ENCODE measurements at places on chromosomes 4 and X. TPM values are rescaled to one million over a fixed set of nuclear protein-coding genes. Genes with fewer than 3 reads are reported as not detected.

- no peaks in the 10 kb centered on the region for H3K27me3 ChIP-seq
- H3K36me3 ChIP-seq: no peaks in the 10 kb centered on the region
- no peak overlapping the region for H3K27ac ChIP-seq
- H3K4me3 ChIP-seq: no peak overlapping the region
- no peaks in the 10 kb centered on the region for H3K4me1 ChIP-seq
- DNase-seq: no peak
Observed at GRCh38 chrX:30060718-30061117, 154.6 kb upstream of the MAGEB2 start.

- H3K36me3 ChIP-seq: peaks cover 4% of the 10 kb centered on the region
- no peak overlapping the region for H3K27ac ChIP-seq
- no peak overlapping the region for H3K4me3 ChIP-seq
- no peak for DNase-seq
- H3K27me3 ChIP-seq: no peaks in the 10 kb centered on the region
- H3K4me1 ChIP-seq: no peaks in the 10 kb centered on the region
Observed at GRCh38 chrX:134362560-134363089, 97.3 kb upstream of the HPRT1 start.

GRCh38 chr4:86675548-86675947, 81.4 kb downstream of the PTPN13 start:
- no peak overlapping the region for H3K4me3 ChIP-seq
- no peak overlapping the region for H3K27ac ChIP-seq
- peaks cover 11% of the 10 kb centered on the region for H3K4me1 ChIP-seq
- DNase-seq: no peak

GRCh38 chrX:13026877-13027652, 17.4 kb downstream of the FAM9C start:
- H3K4me1 ChIP-seq: peaks cover 63% of the 10 kb centered on the region
- no peaks in the 10 kb centered on the region for H3K27me3 ChIP-seq
- H3K36me3 ChIP-seq: peaks cover 4% of the 10 kb centered on the region
- no peak for DNase-seq

DNA sequence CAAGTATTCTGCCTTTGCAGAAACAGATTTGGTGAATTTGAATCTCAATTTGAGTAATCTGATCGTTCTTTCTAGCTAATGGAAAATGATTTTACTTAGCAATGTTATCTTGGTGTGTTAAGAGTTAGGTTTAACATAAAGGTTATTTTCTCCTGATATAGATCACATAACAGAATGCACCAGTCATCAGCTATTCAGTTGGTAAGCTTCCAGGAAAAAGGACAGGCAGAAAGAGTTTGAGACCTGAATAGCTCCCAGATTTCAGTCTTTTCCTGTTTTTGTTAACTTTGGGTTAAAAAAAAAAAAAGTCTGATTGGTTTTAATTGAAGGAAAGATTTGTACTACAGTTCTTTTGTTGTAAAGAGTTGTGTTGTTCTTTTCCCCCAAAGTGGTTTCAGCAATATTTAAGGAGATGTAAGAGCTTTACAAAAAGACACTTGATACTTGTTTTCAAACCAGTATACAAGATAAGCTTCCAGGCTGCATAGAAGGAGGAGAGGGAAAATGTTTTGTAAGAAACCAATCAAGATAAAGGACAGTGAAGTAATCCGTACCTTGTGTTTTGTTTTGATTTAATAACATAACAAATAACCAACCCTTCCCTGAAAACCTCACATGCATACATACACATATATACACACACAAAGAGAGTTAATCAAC, 15.3 kb downstream of the PLP1 start:
- no peaks in the 10 kb centered on the region for H3K27me3 ChIP-seq
- peak overlapping the region; percentile 22 for H3K4me3 ChIP-seq
- H3K4me1 ChIP-seq: peaks cover 64% of the 10 kb centered on the region
- DNase-seq: no peak
- peaks cover 28% of the 10 kb centered on the region for H3K36me3 ChIP-seq
- H3K27ac ChIP-seq: peak overlapping the region; percentile 81

- H3K27ac ChIP-seq: no peak overlapping the region
- H3K36me3 ChIP-seq: peaks cover 6% of the 10 kb centered on the region
- no peaks in the 10 kb centered on the region for H3K27me3 ChIP-seq
- no peaks in the 10 kb centered on the region for H3K4me1 ChIP-seq
- no peak overlapping the region for H3K4me3 ChIP-seq
Observed at GRCh38 chr4:86256086-86256485, 103.8 kb downstream of the MAPK10 start.

DNA sequence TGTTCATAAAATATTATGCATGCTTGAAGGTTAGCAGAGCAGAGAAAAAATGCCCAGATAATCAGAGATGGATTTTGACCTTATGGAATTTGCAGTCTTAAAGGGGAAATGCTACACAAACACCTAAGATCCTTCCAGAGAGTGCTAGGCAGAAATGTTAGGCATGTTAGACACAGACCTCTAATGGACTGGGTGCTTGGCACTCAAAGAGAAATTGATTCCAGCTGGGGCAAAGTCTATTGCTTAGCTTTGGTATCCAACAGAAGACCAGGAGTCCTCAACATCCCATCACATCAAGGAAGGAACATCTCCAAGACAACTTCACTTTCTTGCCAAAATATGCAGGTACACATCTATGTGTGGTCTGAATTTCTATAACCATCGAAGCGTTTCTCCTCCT, 32.2 kb upstream of the PPARGC1A start:
- no peaks in the 10 kb centered on the region for H3K27me3 ChIP-seq
- peaks cover 13% of the 10 kb centered on the region for H3K4me1 ChIP-seq
- H3K27ac ChIP-seq: no peak overlapping the region

GRCh38 chrX:48468247-48468671, 1.8 kb downstream of the SLC38A5 start:
- no peak for DNase-seq
- H3K27ac ChIP-seq: no peak overlapping the region
- H3K36me3 ChIP-seq: peaks cover 4% of the 10 kb centered on the region
- peaks cover 17% of the 10 kb centered on the region for H3K4me1 ChIP-seq
- H3K27me3 ChIP-seq: peaks cover 33% of the 10 kb centered on the region
- H3K4me3 ChIP-seq: peak overlapping the region; percentile 24

- no peak for DNase-seq
- H3K4me1 ChIP-seq: peaks cover 8% of the 10 kb centered on the region
- H3K4me3 ChIP-seq: no peak overlapping the region
- H3K27me3 ChIP-seq: peaks cover 35% of the 10 kb centered on the region
- H3K36me3 ChIP-seq: no peaks in the 10 kb centered on the region
Observed at GRCh38 chrX:70437011-70437410, 7.6 kb upstream of the DLG3 start.

GRCh38 chr4:48234575-48234974, 35.1 kb downstream of the TEC start:
- no peaks in the 10 kb centered on the region for H3K4me1 ChIP-seq
- DNase-seq: no peak
- no peaks in the 10 kb centered on the region for H3K27me3 ChIP-seq
- no peak overlapping the region for H3K4me3 ChIP-seq
- no peak overlapping the region for H3K27ac ChIP-seq

RCHY1 gene
- 32.6 TPM for total RNA-seq

RTL9 gene
- total RNA-seq: 0.37 TPM

DNA sequence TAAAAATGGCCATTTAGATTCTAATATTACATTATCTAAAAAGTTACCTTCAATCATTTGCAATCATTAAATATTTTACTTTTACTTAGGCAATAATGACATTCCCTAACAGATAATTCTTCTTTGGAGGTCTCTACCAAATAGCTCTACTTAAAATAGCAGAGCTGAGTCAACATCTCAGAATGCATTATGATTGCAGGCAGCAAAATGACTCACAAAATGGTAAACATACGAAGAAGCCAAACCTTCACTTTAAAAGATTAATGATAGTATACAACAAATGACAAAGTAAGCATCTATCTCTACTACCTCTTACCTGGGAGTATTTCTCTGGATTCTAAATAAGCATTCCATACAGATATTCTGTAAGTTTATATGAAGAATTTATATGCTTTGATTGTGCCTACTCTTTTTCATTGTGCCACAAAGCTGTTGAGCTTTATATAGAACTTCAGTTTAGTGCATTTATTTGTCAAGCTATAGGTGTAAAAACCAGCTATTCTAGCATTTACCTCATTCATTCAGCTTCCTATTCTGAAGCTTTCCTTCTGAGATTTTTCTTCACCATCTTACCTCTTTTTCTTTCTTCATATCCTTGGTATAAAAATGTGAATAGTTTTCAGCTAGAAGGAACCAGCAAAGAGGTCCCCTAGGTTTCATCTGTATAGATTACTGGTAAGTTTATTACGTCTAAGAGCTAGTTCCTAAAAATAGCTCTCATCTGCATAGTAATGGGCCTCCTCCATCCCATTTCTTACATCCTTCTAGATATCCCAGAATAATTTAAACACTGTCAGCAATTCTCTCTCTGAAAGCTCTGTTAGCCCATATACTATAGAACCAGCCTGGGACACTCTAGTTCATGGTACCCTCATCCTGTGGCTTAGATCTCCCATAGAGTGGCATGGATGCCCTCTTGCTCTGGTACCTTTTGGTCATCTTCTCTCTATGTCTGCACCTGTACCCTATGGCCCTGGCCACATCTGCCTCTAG, 17.2 kb upstream of the SPCS3 start:
- H3K27ac ChIP-seq: no peak overlapping the region
- H3K4me3 ChIP-seq: no peak overlapping the region
- no peaks in the 10 kb centered on the region for H3K27me3 ChIP-seq
- no peaks in the 10 kb centered on the region for H3K36me3 ChIP-seq

HSFX3 gene
- total RNA-seq: not detected

DNA sequence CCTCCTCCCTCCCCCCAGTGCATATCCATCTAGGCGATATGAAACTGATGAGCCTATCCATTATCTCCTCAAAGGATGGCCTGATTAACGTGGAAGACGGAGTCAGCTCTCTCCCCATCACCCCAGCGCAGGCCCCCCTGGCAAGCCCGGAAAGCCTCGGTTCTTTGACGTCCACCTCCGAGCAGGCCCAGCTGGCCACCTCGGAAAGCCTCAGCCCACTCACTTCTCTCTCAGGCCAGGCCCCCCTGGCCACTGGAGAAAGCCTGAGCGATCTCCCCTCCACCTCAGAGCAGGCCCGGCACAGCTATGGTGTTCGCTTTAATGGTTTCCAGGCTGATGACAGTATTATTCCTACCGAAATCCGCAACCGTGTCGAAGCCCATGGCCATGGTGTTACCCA, 14.8 kb downstream of the GABRQ start:
- no peaks in the 10 kb centered on the region for H3K4me1 ChIP-seq
- no peaks in the 10 kb centered on the region for H3K27me3 ChIP-seq
- peaks cover 2% of the 10 kb centered on the region for H3K36me3 ChIP-seq
- H3K27ac ChIP-seq: no peak overlapping the region
- H3K4me3 ChIP-seq: no peak overlapping the region

GRCh38 chr4:40173470-40173875, 23.4 kb upstream of the RHOH start:
- peaks cover 4% of the 10 kb centered on the region for H3K36me3 ChIP-seq
- no peak overlapping the region for H3K4me3 ChIP-seq
- H3K27ac ChIP-seq: no peak overlapping the region
- no peak for DNase-seq
- H3K27me3 ChIP-seq: no peaks in the 10 kb centered on the region
- H3K4me1 ChIP-seq: peaks cover 9% of the 10 kb centered on the region

C4orf50 gene
- 0.02 TPM for total RNA-seq

DNA sequence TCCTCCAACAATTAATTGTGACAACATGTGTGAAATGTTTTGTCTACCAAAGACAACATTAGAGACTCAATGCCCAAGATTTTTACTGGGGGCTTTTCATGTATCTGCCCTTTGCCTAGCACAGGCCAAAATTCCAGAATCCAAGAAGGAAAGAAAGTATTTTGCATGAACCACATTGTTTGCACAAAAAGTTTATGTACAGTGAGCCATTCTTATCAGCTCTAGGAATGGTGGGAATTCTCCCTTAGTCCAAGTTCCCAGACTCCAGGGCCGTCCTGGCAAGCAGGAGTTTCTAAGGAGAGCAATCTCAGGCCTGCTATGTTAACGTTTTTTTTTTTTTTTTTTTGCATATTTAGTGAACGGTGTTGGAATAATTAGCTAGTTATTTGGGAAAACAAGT, 21.6 kb downstream of the GPRASP1 start:
- H3K27me3 ChIP-seq: no peaks in the 10 kb centered on the region
- H3K4me3 ChIP-seq: no peak overlapping the region
- DNase-seq: no peak
- H3K4me1 ChIP-seq: no peaks in the 10 kb centered on the region
- peaks cover 19% of the 10 kb centered on the region for H3K36me3 ChIP-seq

DNA sequence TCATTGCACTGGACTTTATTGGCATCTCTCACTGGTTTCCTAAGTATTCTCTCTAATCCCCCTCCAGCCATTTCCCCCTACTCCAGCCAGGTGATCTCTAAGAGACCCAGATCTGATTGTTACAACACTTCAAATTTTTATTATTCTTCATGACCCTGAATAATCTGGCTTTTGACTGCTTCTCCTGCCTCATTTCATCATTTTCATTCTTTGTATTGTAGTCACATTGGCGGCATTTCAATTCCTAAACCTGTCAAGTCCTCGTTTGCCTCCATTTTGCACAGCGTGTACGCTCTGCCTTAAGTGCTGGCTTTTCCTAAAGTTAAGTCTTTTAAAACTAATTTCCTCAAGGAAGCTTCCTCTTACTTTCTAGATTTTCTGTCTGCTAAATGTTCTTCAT, 31.6 kb downstream of the UBE2K start:
- no peaks in the 10 kb centered on the region for H3K27me3 ChIP-seq
- no peak for DNase-seq

GRCh38 chrX:129958814-129959492, 23.5 kb upstream of the BCORL1 start:
- peaks cover 11% of the 10 kb centered on the region for H3K27me3 ChIP-seq
- no peak for DNase-seq
- H3K4me3 ChIP-seq: no peak overlapping the region
- no peaks in the 10 kb centered on the region for H3K36me3 ChIP-seq
- no peak overlapping the region for H3K27ac ChIP-seq

- H3K27me3 ChIP-seq: no peaks in the 10 kb centered on the region
- H3K27ac ChIP-seq: no peak overlapping the region
- H3K4me1 ChIP-seq: peaks cover 3% of the 10 kb centered on the region
- H3K36me3 ChIP-seq: peaks cover 14% of the 10 kb centered on the region
- DNase-seq: no peak
Observed at GRCh38 chr4:2824836-2825381, 18.7 kb upstream of the ADD1 start.

- H3K27me3 ChIP-seq: no peaks in the 10 kb centered on the region
- no peak overlapping the region for H3K4me3 ChIP-seq
- no peak for DNase-seq
- no peaks in the 10 kb centered on the region for H3K36me3 ChIP-seq
- peaks cover 4% of the 10 kb centered on the region for H3K4me1 ChIP-seq
- no peak overlapping the region for H3K27ac ChIP-seq
Observed at GRCh38 chr4:129738175-129738574, 642.2 kb downstream of the C4orf33 start.

Data from neural crest cell (in vitro differentiated cells).